ENCODE measurements at places on chromosomes 2 and 18. TPM values are rescaled to one million over a fixed set of nuclear protein-coding genes. Genes with fewer than 3 reads are reported as not detected.

CXCR4 gene
- polyA plus RNA-seq: 32.8 TPM

MAP3K19 gene
- polyA plus RNA-seq: not detected

CAPN13 gene
- polyA plus RNA-seq: 0.13 TPM

RESP18 gene
- polyA plus RNA-seq: not detected

FTCDNL1 gene
- 1.4 TPM for polyA plus RNA-seq

OTOS gene
- polyA plus RNA-seq: not detected

POTEF gene
- 0.05 TPM for polyA plus RNA-seq

AKAIN1 gene
- not detected for polyA plus RNA-seq

RAX gene
- not detected for polyA plus RNA-seq

SERPINB11 gene
- not detected for polyA plus RNA-seq

LYPD1 gene
- polyA plus RNA-seq: 5.8 TPM

GPR45 gene
- not detected for polyA plus RNA-seq

ANTXR1 gene
- polyA plus RNA-seq: 123 TPM

UGT1A3 gene
- polyA plus RNA-seq: not detected

TNP1 gene
- not detected for polyA plus RNA-seq

NGEF gene
- polyA plus RNA-seq: 1.2 TPM

ADAM23 gene
- 10.8 TPM for polyA plus RNA-seq

GALR1 gene
- polyA plus RNA-seq: 0.01 TPM

MYO5B gene
- 1.6 TPM for polyA plus RNA-seq

GRCh38 chr2:165601928-165602521 is 132.5 kb downstream of the CSRNP3 start:
- no peak for DNase-seq

- DNase-seq: no peak
These were observed 144.5 kb downstream of the CYP26B1 start for GRCh38 chr2:72003124-72003523.

DNA sequence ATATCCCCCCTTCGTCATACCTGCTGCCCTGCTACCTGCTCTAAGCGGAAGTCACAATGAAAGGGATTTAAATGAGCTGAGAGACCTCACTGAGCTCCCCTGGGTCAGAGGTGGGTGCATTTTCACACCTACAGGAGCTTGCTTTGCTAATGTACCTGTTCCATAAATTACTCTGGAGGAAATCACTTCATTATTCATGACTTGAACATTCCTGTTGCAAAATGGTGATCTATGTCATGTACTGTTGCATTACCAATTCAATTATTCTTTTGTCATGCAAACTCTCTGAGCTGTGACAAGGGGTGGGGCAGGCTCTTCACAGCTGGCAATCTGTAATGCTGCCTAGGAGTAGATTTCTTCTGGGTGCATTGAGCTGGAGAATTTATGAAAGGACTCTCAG is 761.3 kb downstream of the TSN start:
- no peak for DNase-seq

- no peak for DNase-seq
These were observed 223.8 kb upstream of the SPRED2 start for GRCh38 chr2:65656160-65656718.

GRCh38 chr2:12194968-12195367 is 448.5 kb downstream of the LPIN1 start:
- no peak for DNase-seq

- DNase-seq: no peak
These were observed 24.7 kb upstream of the SERPINB5 start for GRCh38 chr18:63451799-63452660.

- no peak for DNase-seq
These were observed 24.1 kb downstream of the IGFBP2 start for GRCh38 chr2:216657086-216657855.

DNA sequence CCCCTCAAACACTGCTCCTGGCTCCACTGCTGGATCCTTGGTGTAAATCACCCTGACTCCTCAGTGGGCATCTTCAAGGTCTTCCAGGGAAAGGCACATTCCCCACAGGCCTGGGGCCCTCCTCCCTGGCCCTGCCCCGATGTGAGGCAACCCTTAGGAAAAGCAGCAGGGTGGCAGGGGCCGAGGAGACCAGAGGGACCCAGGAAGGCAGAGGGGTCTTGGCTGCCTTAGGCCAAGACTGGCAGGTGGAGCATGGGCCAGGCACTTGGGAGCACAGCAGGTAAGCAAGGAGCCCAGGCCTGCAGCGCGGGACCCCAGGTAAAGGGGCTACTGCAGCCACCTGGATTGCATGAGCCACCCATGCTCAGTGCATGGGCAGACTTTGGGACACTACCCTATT is 96.9 kb downstream of the GYPC start:
- no peak for DNase-seq

- DNase-seq: no peak
These were observed 21.9 kb downstream of the ATOH8 start for GRCh38 chr2:85775406-85776381.

DNA sequence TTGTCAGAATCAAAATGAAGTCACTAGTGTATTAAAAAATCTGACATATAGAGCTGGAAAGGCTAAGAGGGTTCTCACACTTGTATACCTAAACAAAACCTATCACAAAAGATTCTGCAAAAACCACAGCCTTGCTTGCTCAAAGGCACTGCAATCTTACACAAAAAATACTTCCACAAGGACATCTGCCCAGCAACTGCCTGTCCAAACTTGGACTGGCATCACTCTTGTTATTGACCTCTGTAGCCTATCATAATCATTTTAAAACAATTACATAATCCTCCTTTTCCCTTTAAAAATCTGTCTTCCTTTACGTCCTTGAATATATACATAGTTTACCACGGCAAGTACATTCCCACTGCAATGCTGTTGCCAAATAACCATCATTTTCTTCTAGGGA is 19.9 kb downstream of the CHMP3 start:
- no peak for DNase-seq

DNA sequence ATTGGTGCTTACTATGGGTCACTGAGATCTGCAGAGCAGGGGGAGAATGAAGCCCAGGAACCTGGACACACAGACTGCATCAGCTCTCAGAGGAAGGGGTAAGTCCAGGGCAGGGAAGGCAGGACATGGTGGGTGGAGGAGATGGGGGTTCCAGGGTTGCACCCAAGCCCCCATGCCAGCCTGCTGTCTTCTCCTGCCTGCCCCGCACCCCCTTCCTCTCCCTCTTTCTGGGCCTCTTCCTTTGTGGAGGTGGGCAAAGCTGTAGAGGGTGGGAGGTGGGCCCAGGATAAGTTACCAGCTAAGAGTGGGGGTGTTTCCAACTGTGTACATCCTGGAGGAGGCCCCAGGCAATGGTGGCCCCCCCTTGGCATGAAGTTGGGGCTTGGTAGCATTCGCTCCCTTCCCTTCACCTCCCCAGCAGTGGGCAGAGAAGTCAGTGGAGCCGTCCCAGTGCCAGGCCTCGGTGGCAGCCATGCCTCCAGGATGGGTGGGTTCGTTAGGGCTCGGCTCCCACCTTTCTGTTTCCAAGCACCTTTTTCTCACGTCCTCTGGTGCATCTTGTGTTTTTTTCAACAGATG is 132.2 kb downstream of the CLIP4 start:
- DNase-seq: no peak

DNA sequence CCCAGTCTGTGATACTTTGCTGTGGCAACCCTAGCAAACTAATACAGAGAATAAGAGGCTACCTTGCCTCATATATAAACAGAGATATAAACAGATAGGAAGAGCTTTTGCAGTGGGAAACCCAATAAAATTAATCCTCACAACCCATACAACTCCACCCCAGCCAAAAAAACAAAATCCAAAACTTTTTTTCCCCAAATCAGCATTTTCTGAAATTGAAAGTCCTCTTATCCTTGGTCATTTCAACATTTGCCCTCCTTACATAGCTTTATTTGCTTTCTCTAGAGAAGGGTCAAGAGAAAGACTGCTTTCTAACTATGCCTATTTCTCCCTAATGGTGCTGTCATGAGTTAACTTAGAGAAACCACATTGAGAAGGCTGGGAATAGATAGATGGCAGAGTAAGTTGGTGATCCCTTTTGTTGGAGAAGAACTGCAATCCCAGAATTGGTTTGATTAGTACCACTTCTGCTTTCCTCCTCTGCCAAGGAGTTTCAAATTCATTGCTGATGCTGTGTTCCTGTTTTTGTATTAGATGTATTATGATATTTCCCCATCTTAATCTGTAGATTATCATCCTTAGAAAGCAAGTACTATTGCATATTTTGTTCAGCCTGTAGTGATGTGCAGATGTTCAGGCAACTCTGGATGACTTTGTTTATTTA is 76.5 kb upstream of the B3GNT2 start:
- no peak for DNase-seq

- DNase-seq: no peak
These were observed 48.0 kb downstream of the QPCT start for GRCh38 chr2:37392428-37392827.

- DNase-seq: no peak
These were observed 98.6 kb downstream of the IRS1 start for GRCh38 chr2:226701052-226701451.

GRCh38 chr2:150127346-150127990 is 360.0 kb downstream of the RND3 start:
- DNase-seq: no peak

DNA sequence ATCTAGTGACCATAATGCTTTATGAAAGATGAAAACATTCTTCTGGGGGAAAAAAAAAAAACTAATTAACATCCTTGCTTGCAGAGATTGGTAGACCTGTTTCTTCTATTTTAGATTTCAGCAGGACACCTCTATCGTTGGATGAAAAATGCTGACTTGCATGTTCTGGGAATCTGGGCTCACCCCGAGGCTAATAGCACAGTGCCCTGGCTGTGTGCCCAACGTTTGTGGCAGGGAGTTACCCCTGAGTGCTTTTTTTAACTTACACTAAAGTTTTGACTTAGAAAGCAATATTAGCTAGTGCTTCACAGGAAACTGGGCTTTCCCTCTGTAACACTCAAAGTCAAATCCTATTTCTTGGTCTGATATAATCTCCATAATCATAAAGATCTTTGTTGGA is 233.2 kb downstream of the SLC8A1 start:
- no peak for DNase-seq

DNA sequence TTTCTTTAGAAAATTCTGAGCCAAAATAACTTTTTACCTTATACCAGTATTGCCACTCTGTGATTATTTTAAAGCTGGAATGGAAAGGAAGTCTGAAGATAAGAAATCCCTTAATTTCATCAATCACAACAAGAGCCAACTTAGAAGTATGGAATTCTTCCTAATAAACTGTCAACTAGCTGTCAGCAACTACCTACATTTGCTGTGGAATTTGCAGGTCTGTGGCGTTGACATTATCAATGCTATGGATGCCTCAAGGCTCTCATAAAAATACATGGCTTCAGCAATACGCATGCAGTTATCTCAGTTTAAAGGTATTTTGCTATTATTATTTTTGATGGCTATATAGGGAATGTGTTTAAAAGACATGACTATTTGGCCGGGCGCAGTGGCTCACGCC is 108.5 kb downstream of the ABCA12 start:
- DNase-seq: no peak

DNA sequence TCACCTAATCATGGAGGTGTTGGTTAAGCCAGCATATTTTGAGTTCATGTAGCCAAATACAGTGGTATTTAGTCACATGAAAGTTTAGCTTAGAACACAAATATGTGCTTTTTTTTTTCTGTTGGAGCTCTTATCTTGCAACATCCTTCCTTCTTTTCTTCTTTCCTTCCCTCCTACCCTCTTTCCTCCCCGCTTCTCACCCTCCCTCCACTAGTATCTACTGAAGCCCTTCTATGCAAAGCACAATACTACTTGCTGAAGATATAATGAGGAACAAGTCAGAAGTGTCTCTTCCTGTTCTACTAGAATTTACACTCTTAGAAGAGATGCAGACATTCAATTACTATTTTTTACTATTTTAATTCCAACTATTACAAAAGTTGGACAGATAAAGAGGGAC is 105.0 kb upstream of the ITGA4 start:
- DNase-seq: no peak

- no peak for DNase-seq
These were observed 35.5 kb upstream of the C1D start for GRCh38 chr2:68098291-68098797.

DNA sequence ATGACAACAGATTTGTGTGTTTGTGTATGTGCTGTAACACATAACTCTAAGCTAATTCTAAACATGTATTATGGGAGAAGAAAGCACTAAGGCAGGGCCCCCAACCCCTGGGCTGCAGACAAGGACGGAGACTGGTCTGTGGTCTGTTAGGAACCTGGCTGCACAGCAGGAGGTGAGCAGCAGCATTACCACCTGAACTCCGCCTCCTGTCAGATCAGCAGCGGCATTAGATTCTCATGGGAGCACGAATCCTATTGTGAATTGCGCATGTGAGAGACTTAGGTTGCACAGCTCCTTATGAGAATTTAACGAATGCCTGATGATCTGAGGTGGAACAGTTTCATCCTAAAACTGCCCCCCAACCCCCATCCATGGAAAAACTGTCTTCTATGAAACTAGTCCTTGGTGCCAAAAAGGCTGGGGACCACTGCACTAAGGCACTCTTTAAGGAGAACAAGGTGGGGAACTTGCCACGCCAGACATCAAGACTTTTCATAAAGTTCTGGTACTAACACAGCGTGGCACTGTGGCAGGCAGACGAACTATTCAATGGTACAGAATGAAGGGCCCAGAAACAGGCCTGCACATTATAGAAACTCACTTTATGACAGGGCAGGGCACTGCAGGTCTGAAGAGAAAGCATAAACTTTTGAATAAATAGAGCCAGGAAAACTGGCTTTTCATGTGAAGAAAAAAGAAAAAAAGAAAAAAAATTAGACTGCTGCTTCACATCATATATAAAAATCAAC is 14.0 kb downstream of the REEP1 start:
- no peak for DNase-seq

- DNase-seq: no peak
These were observed 44.7 kb upstream of the SNED1 start for GRCh38 chr2:240953426-240954410.

GRCh38 chr2:205698286-205699268 is 16.3 kb downstream of the NRP2 start:
- no peak for DNase-seq

DNA sequence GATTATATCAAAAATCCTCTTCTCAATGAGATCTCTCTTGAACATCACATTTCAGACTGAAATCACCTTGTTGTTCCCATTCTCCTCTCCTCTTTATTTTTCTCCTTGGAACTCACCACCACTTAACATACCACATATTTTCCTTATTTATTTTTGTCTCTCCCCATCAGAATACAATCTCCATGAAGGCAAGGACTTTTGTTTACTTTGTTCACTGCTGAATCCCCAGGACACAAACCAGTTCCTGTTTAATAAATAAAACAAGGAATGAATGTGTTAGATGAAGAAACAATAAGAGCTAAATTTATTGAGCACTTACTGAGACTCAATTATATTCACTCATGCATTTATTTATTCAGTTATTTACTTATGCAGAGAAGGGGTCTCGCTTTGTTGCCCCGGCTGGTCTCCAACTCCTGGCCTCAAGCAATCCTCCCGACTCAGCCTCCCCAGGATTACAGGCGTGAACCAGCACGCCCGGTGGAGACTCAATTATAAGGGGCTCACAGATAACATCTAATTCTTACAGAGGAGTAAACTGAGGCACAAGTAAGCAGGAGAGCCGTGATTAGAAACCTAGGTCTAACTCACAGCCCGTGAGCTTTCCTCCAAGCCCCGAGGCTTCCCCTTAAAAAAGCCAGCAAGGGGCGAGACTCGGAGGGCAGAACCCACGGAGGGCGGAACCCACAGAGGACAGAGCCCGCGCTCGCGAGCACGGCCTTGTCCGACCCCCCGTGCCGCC is 616 bp upstream of the TAF1B start:
- DNase-seq: no peak

Measured in forelimb muscle (tissue), 1 donor.